Lung microvascular endothelial cell (primary cell): ENCODE measurements at places on chromosomes 3 and 15.

GRCh38 chr3:146517684-146518435 lies 26.5 kb downstream of the PLSCR1 start:
- no peak for DNase-seq

DNA sequence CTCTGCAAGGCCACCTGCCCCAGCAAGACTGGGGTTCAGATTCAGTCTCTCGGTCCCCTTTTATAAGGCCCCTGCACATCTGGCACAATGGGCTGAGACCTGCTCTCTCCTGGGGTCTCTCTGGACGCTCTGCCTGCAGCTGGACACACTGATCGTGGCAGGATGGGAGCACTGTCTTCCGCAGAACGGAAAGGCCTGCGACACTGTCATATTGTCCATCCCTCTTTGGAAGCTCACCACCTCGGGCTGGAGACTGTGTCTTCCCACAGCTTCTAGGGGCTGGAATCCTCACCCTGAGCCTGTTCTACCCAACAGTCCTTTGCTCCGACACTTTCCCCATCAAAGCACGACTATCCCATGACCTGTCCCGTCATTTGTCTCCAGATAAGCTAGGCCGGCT lies 11.5 kb upstream of the IGDCC4 start:
- DNase-seq: no peak

- DNase-seq: peak; percentile 62
Measured at GRCh38 chr15:63501256-63502089, 2.9 kb upstream of the USP3 start.

DNA sequence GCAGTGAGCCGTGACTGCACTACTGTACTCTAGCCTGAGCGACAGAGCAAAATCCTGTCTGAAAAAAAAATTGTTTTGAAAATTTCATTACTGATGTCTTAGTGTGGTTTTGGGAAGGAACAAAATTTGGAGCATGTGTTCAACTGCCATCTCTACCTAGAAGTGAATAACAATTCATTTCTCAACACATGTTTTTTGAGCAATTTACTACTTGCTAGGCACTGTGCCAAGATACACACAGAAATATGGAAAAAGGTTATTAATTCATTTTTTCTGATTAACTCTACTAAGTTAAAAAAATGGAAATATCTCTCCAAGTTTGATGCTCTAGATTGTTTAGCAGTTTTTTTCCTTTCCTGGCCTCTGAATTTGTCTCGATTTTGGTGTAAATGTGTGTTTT lies 5.2 kb upstream of the TCF12 start:
- DNase-seq: peak; percentile 13

DNA sequence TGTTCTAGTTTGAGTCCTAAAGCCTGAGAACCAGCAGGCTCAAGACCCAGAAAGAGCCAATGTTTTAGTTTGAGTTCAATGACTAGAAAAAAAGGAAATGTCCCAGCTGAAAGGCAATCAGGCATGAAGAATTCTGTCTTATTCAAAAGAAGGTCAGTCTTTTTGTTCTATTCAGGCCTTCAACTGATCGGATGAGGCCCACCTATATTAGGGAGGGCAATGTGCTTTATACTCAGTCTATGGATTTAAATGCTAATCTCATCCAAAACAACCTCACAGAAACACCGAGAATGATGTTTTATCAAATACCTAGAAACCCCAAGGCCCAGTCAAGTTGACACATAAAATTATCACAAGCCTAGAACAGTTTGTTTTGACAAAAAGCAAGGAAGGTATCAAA lies 4.0 kb downstream of the MNS1 start:
- no peak for DNase-seq

DNA sequence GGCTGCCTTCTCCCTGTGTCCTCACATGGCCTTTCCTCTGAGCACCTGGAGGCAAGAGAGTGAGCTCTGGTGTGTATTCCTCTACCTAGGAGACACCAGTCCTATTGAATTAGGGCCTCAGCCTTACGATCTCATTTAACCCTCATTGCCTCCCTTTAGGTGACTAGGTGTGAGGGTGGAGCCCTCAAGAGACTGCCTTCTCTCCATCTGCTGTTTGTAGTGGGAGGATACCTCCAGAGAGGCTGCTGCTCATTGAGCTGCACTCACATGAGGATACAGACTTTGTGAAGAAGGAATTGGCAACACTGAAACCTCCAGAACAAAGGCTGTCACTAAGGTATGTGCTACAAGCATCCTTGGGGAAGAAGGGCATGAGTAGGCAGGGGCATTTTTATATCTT lies at the start of gene CCR8:
Gene CCR8 (plus strand): TSS at position 217 of the 400 bp plus-strand sequence. CDS start 2,623 bp downstream, outside the sequence.
- no peak for DNase-seq

GRCh38 chr3:76724706-76725105 lies 315.2 kb upstream of the ROBO2 start:
- DNase-seq: no peak

DNA sequence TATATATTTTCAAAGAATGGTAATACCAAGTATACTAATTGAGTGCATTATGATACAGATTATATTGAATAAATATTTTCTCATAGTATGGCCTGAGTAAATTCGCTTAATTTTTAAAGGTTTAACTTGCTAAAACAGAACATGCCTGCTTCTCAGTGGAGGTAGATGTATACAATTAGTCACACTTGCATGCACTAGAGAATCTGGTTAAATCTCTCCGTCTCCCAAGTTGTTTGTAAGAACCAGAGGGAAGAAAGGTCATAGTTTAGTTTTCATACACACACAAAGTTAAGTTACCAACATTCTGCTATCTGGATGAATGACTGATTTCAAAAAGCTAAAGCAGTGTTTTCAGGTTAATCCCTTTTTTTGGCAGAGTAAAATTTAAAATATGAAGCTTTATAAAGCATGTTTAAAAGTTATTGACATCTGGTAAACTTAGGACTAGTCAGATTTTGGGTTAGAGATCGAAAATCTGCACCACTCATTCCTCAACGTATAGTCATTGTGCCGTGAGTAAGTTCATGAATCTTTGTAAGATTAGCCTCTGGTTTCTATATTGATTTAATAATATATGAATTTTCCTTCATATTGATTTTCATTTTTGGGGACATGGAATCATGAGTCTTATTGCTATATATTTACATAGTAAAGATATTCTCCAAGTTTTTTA lies 117.6 kb upstream of the SAMMSON start:
- no peak for DNase-seq

DNA sequence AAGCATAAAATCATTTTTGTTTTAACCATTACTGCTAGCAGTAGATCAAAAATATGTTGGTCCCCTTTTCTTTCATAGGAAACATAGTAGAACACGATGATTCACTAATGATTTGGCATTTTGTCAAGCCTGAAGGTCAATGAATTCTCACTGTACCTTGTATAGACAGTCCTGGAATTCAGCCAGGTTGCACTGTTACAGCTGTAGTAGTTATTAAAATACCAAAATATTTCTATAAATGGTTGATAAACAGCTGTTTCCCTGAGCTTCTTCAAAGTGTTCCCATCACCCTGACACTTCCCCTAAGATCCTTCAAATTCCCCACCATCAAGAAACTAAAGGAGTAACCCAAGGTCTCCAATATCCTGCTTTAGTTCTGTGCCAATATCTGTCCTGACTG lies 200.9 kb downstream of the ATP8B4 start:
- peak; percentile 36 for DNase-seq

GRCh38 chr3:177928172-177928873 lies 607.9 kb upstream of the KCNMB2 start:
- peak; percentile 51 for DNase-seq

DNA sequence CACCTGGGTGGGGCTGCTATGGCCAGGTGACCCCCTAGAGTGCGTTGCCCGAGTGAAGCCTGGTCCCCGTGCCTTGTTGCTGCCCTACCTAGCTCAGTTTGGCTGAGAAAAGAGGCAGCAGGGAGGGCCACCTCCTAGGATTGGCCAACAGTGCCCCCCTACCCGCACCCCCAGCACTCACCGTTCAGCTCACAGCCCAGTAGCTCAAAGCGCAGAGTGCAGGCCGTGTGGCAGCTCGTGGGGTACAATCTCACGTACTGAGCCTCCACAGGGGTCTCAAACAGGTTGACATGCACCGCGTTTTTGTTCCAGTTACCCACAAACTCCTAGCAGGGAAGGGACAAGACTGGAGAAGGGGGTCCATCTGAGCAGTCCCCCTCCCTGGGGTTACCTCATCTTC lies 7.6 kb downstream of the MFGE8 start:
- DNase-seq: no peak

DNA sequence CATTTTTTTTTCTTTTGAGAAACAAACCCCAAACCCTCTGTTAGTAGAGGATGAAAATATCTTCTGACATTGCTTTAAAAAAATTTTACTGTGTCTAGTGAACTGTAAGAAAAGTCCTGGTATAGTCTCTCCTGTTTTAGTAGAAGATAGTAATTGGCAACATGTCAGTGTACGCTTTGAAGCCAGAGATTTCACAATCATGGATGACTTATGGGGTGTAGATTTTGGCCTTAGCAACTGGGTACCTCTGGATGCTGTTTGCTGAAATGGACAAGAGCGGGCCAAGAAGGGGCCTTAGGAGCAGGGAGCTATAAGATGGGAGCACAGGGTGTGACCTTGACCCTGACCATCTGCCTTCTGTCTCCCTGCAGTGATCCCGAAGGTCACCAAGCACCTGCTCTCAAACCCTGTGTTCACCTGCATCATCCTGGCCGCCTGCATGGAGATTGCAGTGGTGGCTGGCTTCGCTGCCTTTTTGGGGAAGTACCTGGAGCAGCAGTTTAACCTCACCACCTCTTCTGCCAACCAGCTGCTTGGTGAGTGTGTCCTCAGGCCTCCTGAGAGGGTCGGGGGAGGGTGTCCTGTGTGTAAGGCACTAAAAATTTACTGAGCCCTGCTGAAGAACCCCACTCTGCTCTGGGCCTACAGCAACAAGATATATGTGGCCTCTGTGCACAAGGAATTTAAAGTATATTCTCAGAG lies 266.7 kb downstream of the SLCO3A1 start:
- no peak for DNase-seq

GRCh38 chr3:13704174-13704573 lies 155.2 kb downstream of the FBLN2 start:
- DNase-seq: no peak

- DNase-seq: no peak
Measured at GRCh38 chr3:108894981-108895380, 58.7 kb downstream of the GUCA1C start.

- DNase-seq: no peak
Measured at GRCh38 chr3:39021465-39022285, 30.1 kb downstream of the SCN11A start.

DNA sequence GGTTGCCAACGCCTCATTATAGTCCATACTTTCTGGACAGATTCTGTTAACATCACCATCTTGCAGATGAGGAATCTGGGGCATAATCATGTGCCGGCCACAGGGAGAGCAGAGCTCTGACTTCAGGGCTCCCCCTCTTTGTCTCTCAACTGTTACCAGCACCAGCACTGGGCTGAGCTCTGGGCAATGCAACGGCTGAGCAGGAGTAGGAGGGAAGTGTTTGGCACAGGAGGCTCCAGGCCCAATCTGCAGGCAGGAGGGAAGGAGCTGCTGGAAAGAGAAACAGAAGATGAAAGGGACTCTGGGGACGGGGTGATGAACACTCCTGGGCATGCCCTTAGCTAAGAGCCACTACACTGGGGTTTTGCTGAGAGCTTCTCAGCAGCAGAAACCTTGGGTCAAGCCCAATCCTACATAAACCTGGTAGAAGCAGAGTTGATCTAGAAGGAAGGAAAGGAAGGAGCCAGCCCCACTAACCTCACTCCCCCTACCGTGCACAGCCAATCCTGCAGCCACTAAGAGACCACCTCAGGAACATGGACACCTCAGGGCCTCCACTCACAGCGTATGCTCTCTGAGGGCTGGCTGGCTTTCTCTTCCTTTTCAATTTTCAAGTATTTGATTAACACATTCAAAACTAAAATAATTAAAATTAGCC lies 73.1 kb upstream of the SPATA12 start:
- peak; percentile 36 for DNase-seq

- no peak for DNase-seq
Measured at GRCh38 chr3:125477701-125478100, 42.3 kb downstream of the SNX4 start.

DNA sequence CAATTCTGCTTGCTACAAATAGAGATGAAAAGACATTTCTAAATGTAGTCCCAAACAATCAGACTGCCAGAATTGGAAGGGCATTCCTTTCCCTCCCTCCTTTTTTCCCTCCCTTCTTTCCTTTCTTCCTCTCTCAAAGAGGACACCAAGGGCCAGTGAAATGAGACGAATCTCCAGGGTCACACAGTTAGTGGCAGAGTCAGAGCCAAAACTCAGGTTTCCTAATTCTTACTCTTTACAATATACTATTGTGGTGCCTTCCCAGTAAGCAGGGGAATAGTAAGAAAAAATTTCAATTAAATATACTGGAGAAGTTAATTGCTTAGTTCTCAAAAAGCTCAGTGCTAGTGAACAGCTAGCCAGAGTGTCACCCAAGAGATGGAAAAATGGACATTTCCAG lies 33.0 kb upstream of the DCP1A start:
- no peak for DNase-seq

GRCh38 chr15:60394689-60395097 lies 3.1 kb downstream of the ANXA2 start:
- no peak for DNase-seq

- DNase-seq: no peak
Measured at GRCh38 chr3:147157631-147158030, 248.7 kb downstream of the ZIC4 start.

DNA sequence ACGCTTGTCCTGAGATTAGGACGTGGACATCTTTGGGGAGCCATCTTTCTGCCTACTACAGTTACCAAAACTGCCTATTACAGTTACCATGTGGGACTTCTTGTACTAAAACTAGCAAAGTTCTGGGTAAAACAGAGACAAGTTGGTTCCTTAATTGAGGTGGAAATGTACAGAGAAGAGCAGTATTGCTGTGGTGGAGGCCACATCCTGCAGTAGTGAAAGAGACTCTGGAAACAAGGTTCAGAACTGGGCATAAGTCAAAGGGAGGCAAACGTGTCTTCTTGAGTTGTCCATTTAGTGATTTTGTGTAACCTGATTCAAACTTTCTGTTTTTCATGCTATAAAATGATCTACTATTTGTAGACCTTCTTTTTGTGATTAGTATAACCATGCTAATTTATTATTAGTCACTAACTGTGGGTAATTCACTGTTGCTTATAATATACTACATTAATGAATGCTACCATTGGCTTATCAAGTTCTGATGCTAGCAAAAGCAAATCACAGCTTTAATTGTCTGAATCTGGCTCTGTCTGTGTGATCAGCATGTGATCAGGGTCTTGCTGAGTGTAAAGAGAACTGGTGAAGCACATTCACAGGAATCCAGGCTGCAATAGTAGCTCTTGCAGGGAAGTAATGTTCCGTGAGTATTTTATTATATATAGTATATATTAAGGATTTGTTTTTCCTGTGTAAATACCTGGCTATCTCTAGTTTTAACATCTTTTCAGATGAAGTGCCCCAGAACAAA lies 207.9 kb upstream of the GAP43 start:
- DNase-seq: no peak
